Substantia nigra (tissue), 51 donors: ENCODE measurements at places on chromosomes 2 and 18.

- DNase-seq: no peak
These were observed 233.5 kb upstream of the ATP5MC3 start for GRCh38 chr2:175414882-175415487.

GRCh38 chr2:20164734-20165478 lies 60.0 kb downstream of the SDC1 start:
- DNase-seq: no peak

- DNase-seq: no peak
These were observed 52.1 kb downstream of the ALPK2 start for GRCh38 chr18:58576638-58577251.

DNA sequence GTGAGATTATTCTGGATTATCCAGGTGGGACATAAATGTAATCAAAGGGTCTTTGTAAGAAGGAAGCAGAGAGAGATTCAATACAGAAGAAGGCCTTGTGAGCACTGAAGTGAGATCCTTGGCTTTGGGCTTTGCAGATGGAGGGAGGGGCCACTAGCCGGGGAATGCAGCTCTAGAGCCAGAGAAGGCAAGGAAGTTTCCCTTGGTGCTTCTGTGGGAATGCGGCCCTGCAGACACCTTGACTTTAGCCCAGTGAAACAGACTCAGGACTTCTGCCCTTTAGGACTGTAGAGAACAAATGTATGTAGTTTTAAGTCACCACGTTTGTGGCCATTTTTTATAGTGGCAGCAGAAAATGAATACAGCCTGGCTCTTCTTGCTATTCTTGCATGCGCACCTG lies 8.1 kb downstream of the NEU2 start:
- DNase-seq: no peak

- DNase-seq: no peak
These were observed 40.9 kb downstream of the KDM3A start for GRCh38 chr2:86482034-86482433.

DNA sequence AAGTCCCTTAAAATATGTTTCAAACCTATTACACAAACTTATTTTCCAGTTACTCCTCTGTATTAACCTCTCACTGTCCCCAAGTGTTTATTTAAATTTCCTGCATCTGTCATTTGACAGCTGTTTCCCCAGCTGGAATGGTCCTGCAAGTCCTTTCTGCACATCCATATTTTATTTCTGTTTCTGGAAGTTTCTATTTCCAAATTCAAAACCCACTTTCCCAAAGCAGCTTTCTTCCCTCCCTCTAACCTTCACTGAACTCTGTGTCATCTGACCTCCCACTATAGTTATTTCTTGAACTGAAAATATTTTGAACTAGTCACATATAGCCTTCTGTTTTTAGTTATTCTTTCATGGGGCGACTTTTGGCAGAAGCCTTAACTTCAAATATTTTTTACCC lies 459.4 kb upstream of the MC4R start:
- no peak for DNase-seq

- DNase-seq: no peak
These were observed 74.7 kb downstream of the CD28 start for GRCh38 chr2:203781151-203781550.

GRCh38 chr18:53799134-53799533 lies 425.3 kb downstream of the MBD2 start:
- no peak for DNase-seq

GRCh38 chr2:135773319-135773718 lies 31.7 kb downstream of the UBXN4 start:
- no peak for DNase-seq

DNA sequence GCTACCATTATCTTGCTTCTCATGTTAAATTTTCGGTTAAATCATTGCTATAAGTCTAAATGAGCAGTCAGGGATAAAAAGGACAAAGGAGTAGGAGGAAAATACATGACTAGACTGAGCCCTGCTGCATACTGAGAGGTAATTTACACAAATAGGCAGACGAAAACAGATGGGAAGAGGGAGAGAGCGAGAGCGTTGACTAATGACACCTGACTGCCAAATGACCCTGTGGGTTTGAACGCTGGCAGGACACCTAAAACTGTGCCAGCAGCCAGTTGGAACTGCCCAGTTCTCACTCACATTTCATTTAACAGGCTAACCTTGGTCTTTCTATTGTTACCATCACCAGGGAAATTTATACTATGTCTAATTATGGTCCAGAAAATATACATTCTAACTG lies 978.2 kb downstream of the CPS1 start:
- DNase-seq: no peak
